Lower lobe of right lung (tissue), 2 donors: ENCODE measurements at places on chromosomes 7 and 10. TPM values are rescaled to one million over a fixed set of nuclear protein-coding genes. Genes with fewer than 3 reads are reported as not detected.

Gene NXPH1
- total RNA-seq, result not detected

Gene GLI3
- total RNA-seq, result 20.7 TPM

Gene CDHR1
- 0.24 TPM for total RNA-seq

Gene PILRA
- 48.7 TPM for total RNA-seq

Gene CALML5
- total RNA-seq, result not detected

Gene HOXA3
- 4.6 TPM for total RNA-seq

Gene PDE6C
- not detected for total RNA-seq

Gene RHOBTB1
- total RNA-seq, result 13.5 TPM

Gene SHLD2
- 23.2 TPM for total RNA-seq

Gene GNG11
- total RNA-seq, result 23.2 TPM

Gene OGDHL
- 0.30 TPM for total RNA-seq

Gene TWIST1
- not detected for total RNA-seq

Gene HMX2
- not detected for total RNA-seq

Gene UCN3
- total RNA-seq, result 0.53 TPM

Gene DENND2A
- 19.0 TPM for total RNA-seq

Gene BMPER
- 7.4 TPM for total RNA-seq

Gene SLC13A1
- total RNA-seq, result not detected

Gene ANKRD2
- total RNA-seq, result 0.35 TPM

Gene PRPF18
- 22.5 TPM for total RNA-seq

Gene SYNPO2L
- 0.32 TPM for total RNA-seq

Gene SPDYE3
- total RNA-seq, result not detected

Gene FRAT1
- total RNA-seq, result 15.1 TPM

Gene MSMB
- 5.3 TPM for total RNA-seq

Gene NYAP1
- 1.1 TPM for total RNA-seq

Gene OPN4
- total RNA-seq, result not detected

Gene C10orf95
- 5.7 TPM for total RNA-seq

Gene SPDYE2
- not detected for total RNA-seq

Gene CPXM2
- total RNA-seq, result 6.3 TPM

Gene ARMH3
- 38.6 TPM for total RNA-seq

Gene PLCE1
- total RNA-seq, result 10.5 TPM

Gene CNNM1
- 0.35 TPM for total RNA-seq

Gene GPNMB
- 452 TPM for total RNA-seq

Gene LOXL4
- total RNA-seq, result 4.5 TPM

Gene FUOM
- total RNA-seq, result 31.0 TPM

Gene MUC3A
- 1.7 TPM for total RNA-seq
